Psoas muscle (tissue), 8 donors: ENCODE measurements at places on chromosomes 7 and 10. TPM values are rescaled to one million over a fixed set of nuclear protein-coding genes. Genes with fewer than 3 reads are reported as not detected.
A peak's percentile ranks its signal among the peaks of the same experiment; 100 is the strongest.

The FAM24A gene
- total RNA-seq: not detected

DNA sequence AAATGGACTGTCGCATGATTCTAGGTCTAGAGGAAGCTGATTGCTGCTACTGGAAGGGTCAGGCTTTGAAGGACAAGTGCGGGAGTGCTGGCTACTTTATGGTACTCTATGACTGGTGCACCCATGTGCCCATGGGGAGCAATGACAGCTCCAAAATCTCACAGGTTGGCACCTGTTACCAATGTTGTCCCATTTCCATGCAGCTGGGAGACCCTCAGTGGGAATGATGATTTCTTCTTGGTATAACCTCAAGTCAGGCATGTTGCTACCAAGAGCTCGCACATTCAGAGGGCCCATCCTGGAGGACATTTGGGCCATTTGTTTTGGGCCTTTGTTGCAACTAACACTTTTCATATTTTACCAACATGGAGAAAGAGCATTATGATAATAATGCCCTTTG lies 174.4 kb downstream of the PRKCQ start:
- no peak for DNase-seq
- no peaks in the 10 kb centered on the region for H3K27me3 ChIP-seq
- no peak overlapping the region for H3K27ac ChIP-seq
- H3K4me1 ChIP-seq: peaks cover 38% of the 10 kb centered on the region

- H3K27ac ChIP-seq: no peak overlapping the region
- no peaks in the 10 kb centered on the region for H3K27me3 ChIP-seq
- no peak for DNase-seq
- no peaks in the 10 kb centered on the region for H3K4me1 ChIP-seq
Observed at GRCh38 chr7:32244806-32245345, 174.7 kb upstream of the PDE1C start.

GRCh38 chr10:75793848-75794247 lies 362.4 kb downstream of the LRMDA start:
- no peaks in the 10 kb centered on the region for H3K36me3 ChIP-seq
- DNase-seq: no peak
- H3K27me3 ChIP-seq: no peaks in the 10 kb centered on the region
- no peak overlapping the region for H3K4me3 ChIP-seq

The FAM20C gene
- 40.5 TPM for total RNA-seq

GRCh38 chr7:84701524-84702306 lies 485.1 kb downstream of the SEMA3D start:
- H3K27me3 ChIP-seq: no peaks in the 10 kb centered on the region
- H3K27ac ChIP-seq: no peak overlapping the region
- no peaks in the 10 kb centered on the region for H3K36me3 ChIP-seq
- H3K4me3 ChIP-seq: no peak overlapping the region

The CROT gene
- 4.6 TPM for total RNA-seq

The TCF7L2 gene
- 8.5 TPM for total RNA-seq

DNA sequence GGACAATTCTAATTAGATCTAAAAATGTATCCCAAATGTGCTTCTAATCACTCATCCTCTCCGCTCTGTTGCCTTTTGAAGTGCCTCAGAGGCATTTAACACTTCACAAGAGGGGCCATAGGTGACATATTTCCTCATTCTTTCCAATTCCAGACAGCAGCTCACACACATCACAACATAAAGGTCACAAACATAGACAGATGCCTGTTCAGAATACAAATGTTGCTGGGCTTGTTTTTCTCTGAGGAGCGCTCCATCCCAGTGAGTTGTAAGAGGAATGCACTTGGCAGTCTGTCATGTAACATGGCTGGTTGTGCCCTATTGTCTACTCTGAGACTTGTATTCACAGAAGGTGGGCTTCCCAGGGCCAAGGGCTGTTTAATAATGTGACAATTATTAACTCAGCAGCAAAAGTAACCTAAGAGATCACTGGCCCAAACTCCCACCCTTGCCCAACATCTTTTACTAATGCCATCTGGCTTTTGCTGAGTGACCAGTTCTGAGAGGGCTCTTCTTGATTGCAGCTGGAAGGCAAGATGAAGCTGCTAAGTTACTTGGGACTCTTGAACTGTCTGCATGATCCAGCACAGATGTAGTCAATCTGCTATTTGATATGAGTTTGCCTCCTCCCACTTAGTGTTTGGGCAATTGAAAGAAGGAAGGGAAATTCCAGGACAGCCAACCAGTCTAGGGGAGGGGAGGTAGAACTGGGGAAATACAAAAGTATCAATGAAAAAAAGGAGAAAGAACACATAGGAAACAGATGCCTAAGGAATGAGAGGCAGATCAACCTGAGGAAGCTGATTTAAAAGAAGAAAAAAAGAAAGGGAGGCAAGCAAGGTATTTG lies 13.6 kb downstream of the PON2 start:
- no peaks in the 10 kb centered on the region for H3K4me1 ChIP-seq
- no peak for DNase-seq
- no peak overlapping the region for H3K4me3 ChIP-seq

The GIMAP1 gene
- total RNA-seq: 2.4 TPM

GRCh38 chr7:3043544-3044371 lies at the start of gene CARD11:
TSS of gene CARD11 (minus strand) at chr7:3043867. CDS start at chr7:2958506, 85,361 bp downstream.
- no peak for DNase-seq
- no peak within 1 kb of the TSS for H3K27ac ChIP-seq
- H3K4me1 ChIP-seq: no peaks in the 10 kb centered on the region
- H3K27me3 ChIP-seq: peaks cover 19% of the 10 kb centered on the region
- H3K36me3 ChIP-seq: no peaks in the 10 kb centered on the region
- H3K4me3 ChIP-seq: no peak within 1 kb of the TSS

The POLR2J gene
- total RNA-seq: 101 TPM

The TMEM196 gene
- total RNA-seq: not detected

- H3K4me3 ChIP-seq: no peak overlapping the region
Observed at GRCh38 chr10:67033878-67034277, 108.0 kb downstream of the LRRTM3 start.

- peaks cover 8% of the 10 kb centered on the region for H3K36me3 ChIP-seq
- no peak overlapping the region for H3K27ac ChIP-seq
- DNase-seq: no peak
Observed at GRCh38 chr10:125868372-125868975, 12.6 kb downstream of the DHX32 start.

- H3K4me3 ChIP-seq: no peak overlapping the region
- no peaks in the 10 kb centered on the region for H3K27me3 ChIP-seq
- no peaks in the 10 kb centered on the region for H3K36me3 ChIP-seq
- H3K27ac ChIP-seq: no peak overlapping the region
Observed at GRCh38 chr7:77465256-77465655, 49.1 kb upstream of the GSAP start.

GRCh38 chr10:10591715-10592341 lies 425.8 kb upstream of the CELF2 start:
- peak; percentile 55 for DNase-seq
- no peak overlapping the region for H3K4me3 ChIP-seq
- peaks cover 2% of the 10 kb centered on the region for H3K36me3 ChIP-seq
- no peak overlapping the region for H3K27ac ChIP-seq
- H3K27me3 ChIP-seq: no peaks in the 10 kb centered on the region
- no peaks in the 10 kb centered on the region for H3K4me1 ChIP-seq

DNA sequence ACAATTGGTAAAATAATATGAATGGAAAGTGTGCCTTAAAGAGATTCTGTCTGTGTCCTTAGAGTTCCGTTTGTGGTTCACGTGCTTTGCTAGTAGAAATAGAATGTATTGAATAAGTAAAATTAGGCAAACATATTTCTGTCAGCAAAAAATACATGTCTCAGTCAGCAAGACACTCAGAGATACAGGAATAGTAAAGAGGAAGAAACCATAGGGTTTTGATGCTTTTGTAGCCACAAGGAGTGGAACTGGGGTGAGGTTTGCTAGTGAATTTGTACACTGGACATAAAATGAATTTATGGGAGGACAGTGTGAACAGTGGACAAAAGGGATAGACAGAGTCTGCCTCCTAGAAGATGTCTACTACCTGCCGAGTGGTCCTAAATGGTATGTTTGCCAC lies 289.2 kb upstream of the NRP1 start:
- no peaks in the 10 kb centered on the region for H3K27me3 ChIP-seq
- DNase-seq: no peak
- no peak overlapping the region for H3K27ac ChIP-seq
- H3K4me3 ChIP-seq: no peak overlapping the region
- H3K4me1 ChIP-seq: no peaks in the 10 kb centered on the region

The ABCB1 gene
- 0.40 TPM for total RNA-seq

The ACSM6 gene
- not detected for total RNA-seq

GRCh38 chr10:101695404-101695890 lies 477 bp upstream of the FBXW4 start:
- H3K36me3 ChIP-seq: no peaks in the 10 kb centered on the region
- H3K4me1 ChIP-seq: peaks cover 20% of the 10 kb centered on the region
- peak overlapping the region; percentile 83 for H3K4me3 ChIP-seq
- peak overlapping the region; percentile 90 for H3K27ac ChIP-seq
- DNase-seq: no peak

DNA sequence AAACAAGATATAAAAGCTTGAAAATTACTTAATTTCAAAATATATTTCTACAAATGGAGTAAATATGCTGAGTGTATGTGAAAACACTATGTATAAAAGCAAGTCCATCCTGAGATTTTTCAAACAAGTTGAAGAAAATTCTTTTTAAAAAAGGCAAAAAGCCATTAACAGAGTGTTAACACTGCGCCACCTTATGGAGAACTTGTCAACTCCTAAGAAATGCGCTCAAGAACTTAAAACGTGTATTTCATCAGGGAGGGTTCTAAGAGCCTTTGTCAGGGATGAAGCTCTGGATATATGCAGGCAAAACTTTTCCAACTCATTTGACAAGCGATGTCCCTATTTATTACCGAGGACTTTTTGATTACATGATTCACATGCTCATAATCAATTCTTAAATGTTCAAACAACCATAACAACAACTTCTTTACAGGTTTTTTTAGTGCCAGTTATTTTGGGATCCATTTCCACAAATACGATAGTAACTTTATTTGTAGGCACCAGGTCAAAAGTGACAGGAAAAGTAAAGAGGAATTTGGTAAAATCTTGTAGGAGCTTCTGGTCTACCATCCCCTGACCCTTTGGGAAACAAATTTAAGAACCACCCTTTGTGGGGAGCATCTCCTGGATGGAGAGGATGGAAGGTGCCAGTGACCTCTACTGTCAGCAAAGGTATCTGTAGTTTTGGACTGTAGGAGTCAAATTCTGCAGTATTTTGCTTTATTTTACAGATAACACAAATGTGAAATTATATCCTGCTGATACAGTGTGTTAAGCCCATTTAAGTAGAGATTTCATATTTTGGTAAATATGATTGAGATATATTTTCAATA lies 23.2 kb downstream of the CALCR start:
- no peak overlapping the region for H3K27ac ChIP-seq
- no peaks in the 10 kb centered on the region for H3K27me3 ChIP-seq
- no peak for DNase-seq
- H3K4me1 ChIP-seq: no peaks in the 10 kb centered on the region
- no peak overlapping the region for H3K4me3 ChIP-seq

- H3K27me3 ChIP-seq: no peaks in the 10 kb centered on the region
- no peaks in the 10 kb centered on the region for H3K4me1 ChIP-seq
- no peak overlapping the region for H3K27ac ChIP-seq
- H3K36me3 ChIP-seq: no peaks in the 10 kb centered on the region
- no peak overlapping the region for H3K4me3 ChIP-seq
Observed at GRCh38 chr10:21508706-21509331, 16.7 kb downstream of the SKIDA1 start.

DNA sequence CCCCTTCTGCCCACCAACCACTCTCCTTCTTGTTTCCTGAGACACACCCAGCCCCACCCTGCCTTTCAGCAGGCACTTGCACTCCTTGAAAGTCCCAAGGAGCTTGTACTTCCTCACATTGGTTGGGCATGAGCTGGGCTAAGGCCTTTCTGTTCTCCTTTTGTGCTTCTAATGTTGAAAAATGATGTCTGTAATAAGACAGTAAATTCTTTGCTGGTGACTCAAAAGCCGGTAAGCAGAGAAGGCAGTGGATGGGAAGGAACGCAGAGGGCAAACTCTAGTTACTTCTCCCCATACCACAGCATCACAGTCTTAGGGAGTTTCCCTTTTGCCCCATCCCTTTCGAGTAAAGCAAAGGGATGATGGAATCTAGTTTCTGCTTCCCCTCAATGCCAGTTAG lies 185.6 kb downstream of the PLXNA4 start:
- peaks cover 7% of the 10 kb centered on the region for H3K4me1 ChIP-seq
- DNase-seq: no peak
- no peak overlapping the region for H3K27ac ChIP-seq
- H3K36me3 ChIP-seq: no peaks in the 10 kb centered on the region
- H3K4me3 ChIP-seq: no peak overlapping the region

The UBE2D4 gene
- total RNA-seq: 67.1 TPM

GRCh38 chr10:92757711-92758104 lies 68.0 kb downstream of the HHEX start:
- H3K4me3 ChIP-seq: no peak overlapping the region
- DNase-seq: no peak
- no peaks in the 10 kb centered on the region for H3K27me3 ChIP-seq
- H3K36me3 ChIP-seq: no peaks in the 10 kb centered on the region

DNA sequence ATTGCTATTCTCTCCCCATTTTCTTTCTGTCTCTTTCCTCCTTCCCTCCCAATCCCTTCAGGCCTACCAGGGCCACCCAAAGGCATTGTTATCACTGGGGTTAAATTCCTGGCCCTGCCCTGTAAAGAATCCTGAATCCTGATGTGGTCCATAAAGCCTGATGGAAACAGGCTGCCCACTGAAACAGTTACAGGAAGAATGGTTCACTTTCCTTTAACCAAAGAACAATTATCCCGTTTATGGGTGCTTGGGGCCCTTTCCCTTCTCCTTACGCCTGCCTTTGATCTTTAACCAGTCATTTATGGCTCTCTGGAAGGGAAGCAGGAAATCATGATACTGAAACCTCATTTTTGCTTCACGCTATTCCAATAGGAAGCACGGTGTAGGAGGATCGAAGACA lies 273.1 kb upstream of the NEBL start:
- no peak overlapping the region for H3K27ac ChIP-seq
- H3K27me3 ChIP-seq: peaks cover 10% of the 10 kb centered on the region
- no peaks in the 10 kb centered on the region for H3K36me3 ChIP-seq

The PPP1R3A gene
- total RNA-seq: 64.7 TPM

DNA sequence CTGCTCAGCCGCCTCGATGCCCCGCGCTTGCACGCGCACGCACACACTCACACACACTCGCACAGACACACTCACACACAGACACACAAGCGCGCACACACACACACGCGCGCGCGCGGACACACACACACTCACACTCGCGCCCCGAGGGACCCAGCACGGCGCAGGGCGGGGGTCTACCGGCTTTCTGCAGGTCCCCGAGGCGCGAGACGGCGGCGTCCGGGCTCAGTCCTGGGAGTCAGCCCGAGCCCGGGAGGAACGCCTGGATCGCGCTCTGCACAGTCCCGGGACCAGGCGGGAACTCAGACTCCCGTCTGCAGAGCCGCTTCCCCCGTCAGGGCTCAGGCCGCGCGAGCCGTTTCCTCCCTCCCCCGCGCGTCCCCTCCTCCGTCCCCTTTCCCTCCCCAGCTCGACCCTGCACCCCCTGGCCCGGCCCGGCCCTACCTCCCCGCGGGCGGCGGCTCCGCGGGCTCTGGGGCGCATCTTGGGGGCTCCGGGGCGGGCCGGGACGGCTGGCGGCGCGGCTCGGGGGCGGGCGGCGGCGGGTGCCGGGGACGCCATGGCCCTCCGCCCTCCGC lies 464 bp downstream of the DENND2A start:
- peak; percentile 57 for DNase-seq
- peaks cover 51% of the 10 kb centered on the region for H3K27me3 ChIP-seq

GRCh38 chr10:107901076-107901475 lies 736.6 kb upstream of the SORCS1 start:
- no peak overlapping the region for H3K27ac ChIP-seq
- no peaks in the 10 kb centered on the region for H3K36me3 ChIP-seq
- DNase-seq: no peak
- H3K27me3 ChIP-seq: no peaks in the 10 kb centered on the region
- H3K4me3 ChIP-seq: no peak overlapping the region

- no peak overlapping the region for H3K27ac ChIP-seq
- no peaks in the 10 kb centered on the region for H3K27me3 ChIP-seq
- no peak for DNase-seq
- no peaks in the 10 kb centered on the region for H3K36me3 ChIP-seq
- no peak overlapping the region for H3K4me3 ChIP-seq
Observed at GRCh38 chr7:29397398-29397797, 166.2 kb upstream of the PRR15 start.
